ENCODE measurements at places on chromosomes 16 and 17. TPM values are rescaled to one million over a fixed set of nuclear protein-coding genes. Genes with fewer than 3 reads are reported as not detected.

GRCh38 chr16:68202091-68202519, 33.8 kb downstream of the ESRP2 start:
- H3K4me3 ChIP-seq: no peak overlapping the region
- H3K4me1 ChIP-seq: peaks cover 6% of the 10 kb centered on the region
- H3K27ac ChIP-seq: no peak overlapping the region
- DNase-seq: no peak

DNA sequence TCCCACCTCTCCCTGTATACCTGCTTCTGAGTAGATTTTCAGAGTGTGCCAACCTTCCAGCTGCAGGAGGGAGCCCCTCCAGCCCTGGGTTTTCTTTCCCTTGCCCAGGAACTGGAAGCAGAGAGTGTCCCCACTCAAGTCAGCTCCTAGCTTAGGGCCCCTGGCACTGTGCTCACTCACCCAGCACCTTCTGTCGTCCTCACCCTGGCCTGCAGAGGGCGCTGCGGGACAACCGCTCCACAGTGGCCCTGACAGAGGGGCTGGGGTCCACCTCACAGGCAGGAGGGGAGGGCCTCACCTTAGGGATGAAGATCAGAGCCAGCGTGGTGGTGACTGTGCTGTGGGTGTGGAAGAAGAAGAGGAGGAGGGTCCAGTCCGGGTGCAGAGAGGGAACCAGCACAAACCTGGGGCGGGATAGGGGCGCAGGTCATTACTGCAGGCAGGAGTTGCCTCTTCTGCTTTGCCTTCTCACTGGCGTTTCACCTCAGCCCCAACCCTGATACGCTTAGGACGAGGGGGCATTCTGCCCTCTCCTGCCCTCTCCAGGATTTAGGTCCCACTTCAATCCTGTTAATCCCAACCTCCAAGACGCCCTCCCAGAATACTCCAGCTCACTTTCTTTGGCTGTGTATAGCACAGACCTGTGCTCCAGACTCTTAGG, 10.0 kb downstream of the GPR179 start:
- no peaks in the 10 kb centered on the region for H3K4me1 ChIP-seq
- DNase-seq: peak; percentile 57
- H3K27me3 ChIP-seq: peaks cover 2% of the 10 kb centered on the region
- no peak overlapping the region for H3K4me3 ChIP-seq
- no peak overlapping the region for H3K27ac ChIP-seq

DNA sequence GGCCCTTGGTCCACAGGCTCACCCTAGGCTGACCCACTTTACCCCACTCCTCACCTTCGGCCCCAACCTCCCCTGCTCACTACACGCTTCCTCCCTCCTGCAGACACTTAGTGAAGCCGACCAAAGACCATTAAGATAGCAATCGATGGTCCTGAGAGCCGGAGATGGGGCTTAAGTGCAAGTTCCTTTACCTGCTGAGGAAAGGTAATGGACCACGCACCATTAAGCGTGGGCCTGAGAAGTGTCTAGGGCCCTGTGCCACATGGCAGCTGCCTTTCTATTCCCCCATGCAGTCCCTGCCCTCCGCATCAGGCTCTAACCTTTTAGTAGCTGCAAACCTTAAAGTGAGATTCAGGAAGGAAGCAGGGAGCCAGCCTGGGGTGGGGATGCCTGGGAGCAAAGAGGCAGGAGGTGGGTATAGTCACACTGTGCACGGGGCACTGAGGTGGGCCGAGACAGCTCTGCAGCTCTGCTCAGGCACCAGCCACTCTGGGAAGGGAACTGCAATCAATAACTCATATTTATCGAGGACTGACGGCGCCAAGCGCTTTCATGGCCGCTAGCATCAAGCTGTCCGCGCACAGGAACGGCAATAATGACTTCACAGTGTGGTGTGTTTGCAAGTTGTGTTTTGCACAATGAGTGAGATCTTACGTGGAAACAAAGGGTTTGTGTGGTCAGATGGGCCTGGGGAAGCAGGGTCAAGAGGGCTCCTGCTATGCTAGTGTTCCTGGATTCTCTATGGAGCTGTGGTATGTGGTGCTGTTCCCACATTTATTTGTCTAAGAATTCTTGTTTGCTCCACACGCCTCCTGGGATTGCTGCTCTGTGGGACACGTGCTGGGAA, 84.9 kb upstream of the CDC42EP4 start:
- H3K36me3 ChIP-seq: no peaks in the 10 kb centered on the region
- no peak for DNase-seq
- no peaks in the 10 kb centered on the region for H3K4me1 ChIP-seq
- H3K27me3 ChIP-seq: no peaks in the 10 kb centered on the region
- no peak overlapping the region for H3K4me3 ChIP-seq
- no peak overlapping the region for H3K27ac ChIP-seq

- H3K36me3 ChIP-seq: no peaks in the 10 kb centered on the region
- no peaks in the 10 kb centered on the region for H3K27me3 ChIP-seq
- H3K4me1 ChIP-seq: no peaks in the 10 kb centered on the region
- H3K27ac ChIP-seq: no peak overlapping the region
- no peak for DNase-seq
- H3K4me3 ChIP-seq: no peak overlapping the region
Observed at GRCh38 chr16:49095539-49095938, 186.1 kb downstream of the CBLN1 start.

DNA sequence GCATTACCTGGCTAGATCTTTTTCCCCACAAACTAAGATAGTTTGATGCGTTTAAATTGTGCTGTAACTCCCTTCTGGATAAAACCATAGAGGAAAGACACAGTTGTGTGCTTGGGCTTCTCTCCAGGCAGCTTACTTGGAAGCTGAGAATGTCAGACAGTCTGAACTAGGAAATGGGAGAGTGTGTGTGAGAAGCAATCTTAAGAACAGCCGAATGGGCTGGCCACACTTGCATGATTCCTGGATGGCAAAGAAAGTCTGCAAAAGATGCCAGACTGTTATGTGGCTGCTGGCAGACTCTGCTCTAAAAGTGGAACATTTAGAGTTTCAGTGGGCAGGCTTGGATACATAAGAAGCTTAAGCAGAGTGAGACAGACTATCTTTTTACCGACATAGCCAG, 384.3 kb upstream of the PSMD7 start:
- H3K36me3 ChIP-seq: no peaks in the 10 kb centered on the region
- no peaks in the 10 kb centered on the region for H3K27me3 ChIP-seq
- H3K27ac ChIP-seq: no peak overlapping the region
- no peak for DNase-seq

The RASD1 gene
- 0.29 TPM for total RNA-seq

The RND2 gene
- not detected for total RNA-seq

The LDHD gene
- total RNA-seq: not detected

The IGF2BP1 gene
- total RNA-seq: not detected

The TSPOAP1 gene
- total RNA-seq: 44.1 TPM
